ENCODE measurements at places on chromosomes 4 and X.

- no peak for DNase-seq
These were observed 106.1 kb downstream of the GALNTL6 start for GRCh38 chr4:171919314-171919713.

- no peak for DNase-seq
These were observed 1517.0 kb downstream of the ADGRL3 start for GRCh38 chr4:62717154-62717553.

GRCh38 chr4:109067508-109068235 is 234.8 kb downstream of the COL25A1 start:
- DNase-seq: peak; percentile 7

DNA sequence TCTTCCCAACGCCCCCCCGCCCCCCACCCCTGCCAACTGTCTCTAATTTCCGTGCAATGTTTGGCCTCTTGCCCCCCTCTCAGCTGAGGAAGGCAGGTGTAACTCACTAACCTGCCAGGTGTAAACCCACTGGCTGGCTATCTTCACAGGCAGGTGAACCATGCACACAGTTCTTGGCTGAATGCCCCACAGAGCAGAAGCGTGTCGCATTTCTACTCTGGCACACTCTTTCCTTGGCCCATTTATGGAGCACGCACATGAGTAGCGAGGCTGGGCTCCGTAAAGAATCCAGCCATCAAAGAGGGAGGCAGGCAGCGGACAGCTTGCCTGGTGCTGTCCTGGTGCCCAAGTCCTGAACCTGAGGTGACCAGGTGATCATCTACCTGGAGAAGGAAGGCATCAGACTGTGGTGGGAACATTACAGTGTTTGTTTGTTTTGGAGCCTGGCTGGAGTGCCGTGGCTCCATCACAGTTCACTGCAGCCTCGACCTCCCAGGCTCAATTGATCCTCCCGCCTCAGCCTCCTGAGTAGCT is 39.2 kb upstream of the CRMP1 start:
- no peak for DNase-seq

GRCh38 chrX:21167494-21167893 is 206.7 kb upstream of the CNKSR2 start:
- DNase-seq: no peak

- no peak for DNase-seq
These were observed 7.3 kb downstream of the TRIM75 start for GRCh38 chr4:165060938-165061337.

DNA sequence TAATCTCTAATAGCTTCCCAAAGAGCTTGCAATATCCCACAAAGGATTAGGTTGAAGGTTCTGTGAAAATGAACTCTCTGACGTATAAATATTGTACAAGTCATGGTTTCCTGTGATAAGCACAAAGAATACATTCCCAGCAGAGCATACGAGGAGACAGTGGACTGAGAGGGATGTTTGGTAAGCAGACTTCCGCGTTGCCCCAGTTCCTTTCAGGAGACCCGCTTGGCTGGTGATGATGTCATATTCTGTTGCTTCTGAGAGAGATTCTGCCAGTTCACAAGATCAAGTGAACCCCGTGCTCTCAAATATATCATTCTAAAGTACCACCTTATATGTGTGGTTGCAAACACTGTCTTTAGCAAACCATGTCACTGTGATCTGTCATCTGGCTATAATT is 323.9 kb upstream of the CASK start:
- peak; percentile 23 for DNase-seq

- DNase-seq: no peak
These were observed 9.0 kb downstream of the MPC1L start for GRCh38 chrX:40632199-40632598.

DNA sequence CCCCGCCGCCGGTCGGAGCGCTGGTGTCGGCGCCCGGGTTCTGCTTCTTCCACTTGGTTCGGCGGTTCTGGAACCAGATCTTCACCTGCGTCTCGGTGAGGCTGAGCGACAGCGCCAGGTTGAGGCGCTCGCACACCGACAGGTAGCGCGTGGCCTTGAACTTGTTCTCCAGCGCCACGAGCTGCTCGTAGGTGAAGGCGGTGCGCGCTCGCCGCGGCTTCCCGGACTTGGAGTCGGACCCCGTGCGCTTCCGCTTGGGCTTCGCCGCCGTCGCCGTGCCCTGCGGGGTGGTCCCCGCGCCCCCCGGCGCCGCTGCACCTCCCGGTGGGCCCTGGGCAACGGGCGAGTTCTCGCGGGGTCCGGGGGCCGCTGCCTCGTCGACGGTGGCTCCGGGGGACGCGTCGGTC is 3.1 kb downstream of the NKX1-1 start:
- no peak for DNase-seq

DNA sequence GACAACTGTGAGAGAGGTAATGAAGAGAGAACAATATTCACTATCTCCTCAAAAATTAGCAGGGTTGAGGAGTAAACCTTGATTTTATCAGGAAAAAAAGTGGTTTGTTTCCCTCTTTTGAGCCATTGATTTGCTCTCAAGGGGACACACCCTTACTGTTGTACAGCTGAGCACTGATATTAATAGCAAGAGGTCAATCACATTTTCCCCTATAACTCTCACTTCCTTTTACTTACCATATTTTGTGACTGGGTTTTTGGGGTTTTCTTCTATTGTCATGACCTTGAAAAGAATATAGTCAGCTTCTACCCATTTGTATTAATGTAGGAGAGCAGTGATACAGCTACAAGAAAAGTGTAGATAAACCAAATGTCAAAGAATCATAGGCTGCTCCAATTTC is 70.2 kb upstream of the LONRF3 start:
- DNase-seq: no peak

DNA sequence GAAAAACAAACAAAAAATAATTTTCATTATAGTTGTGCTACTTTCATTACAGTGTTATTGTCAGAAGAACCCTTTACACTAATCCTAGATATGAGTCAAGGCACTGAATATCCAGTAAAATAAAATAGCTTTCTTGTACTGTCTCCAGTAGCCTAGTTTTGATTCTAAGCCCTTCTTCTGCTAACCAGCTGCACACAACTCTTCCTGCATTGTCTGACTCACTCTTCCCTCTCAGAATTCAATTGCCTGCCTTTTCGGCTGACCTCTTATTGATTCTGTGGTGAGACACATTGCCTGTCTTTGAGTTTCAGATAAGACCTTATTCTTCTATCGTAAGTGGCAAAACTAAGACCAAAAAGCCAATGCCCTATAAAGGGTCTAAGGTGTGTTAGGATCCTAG is 26.7 kb upstream of the PCDH18 start:
- DNase-seq: no peak

- no peak for DNase-seq
These were observed 2.1 kb upstream of the CCNG2 start for GRCh38 chr4:77154761-77155499.

GRCh38 chrX:57906790-57907189 is 3.5 kb downstream of the ZXDA start:
- peak; percentile 54 for DNase-seq

- peak; percentile 24 for DNase-seq
These were observed 13.8 kb downstream of the GRXCR1 start for GRCh38 chr4:42906341-42906740.

DNA sequence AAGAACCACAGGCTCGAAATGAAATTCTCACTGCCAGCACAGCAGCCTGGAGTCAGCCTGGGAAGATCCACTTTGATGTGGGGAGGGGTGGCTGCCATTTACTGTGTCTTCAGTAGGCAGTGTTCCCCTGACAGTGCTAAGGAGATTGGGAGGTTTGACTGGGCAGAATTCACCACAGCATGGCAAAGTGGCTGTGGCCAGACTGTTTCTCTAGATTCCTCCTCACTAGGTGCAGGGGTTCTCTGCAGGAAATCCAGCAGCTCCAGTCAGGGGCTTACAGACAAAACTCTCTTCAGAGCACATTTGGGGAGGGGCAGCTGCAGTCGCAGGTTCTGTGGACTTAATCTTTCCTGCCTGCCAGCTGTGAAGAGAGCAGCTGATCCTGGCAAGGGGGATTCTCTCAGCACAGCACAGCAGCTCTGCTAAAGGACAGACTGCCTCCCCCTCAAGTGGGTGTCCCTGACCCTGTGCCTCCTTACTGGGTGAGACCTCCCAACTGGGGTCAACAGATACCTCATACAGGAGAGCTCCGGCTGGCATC is 1174.0 kb downstream of the RAPGEF2 start:
- no peak for DNase-seq

DNA sequence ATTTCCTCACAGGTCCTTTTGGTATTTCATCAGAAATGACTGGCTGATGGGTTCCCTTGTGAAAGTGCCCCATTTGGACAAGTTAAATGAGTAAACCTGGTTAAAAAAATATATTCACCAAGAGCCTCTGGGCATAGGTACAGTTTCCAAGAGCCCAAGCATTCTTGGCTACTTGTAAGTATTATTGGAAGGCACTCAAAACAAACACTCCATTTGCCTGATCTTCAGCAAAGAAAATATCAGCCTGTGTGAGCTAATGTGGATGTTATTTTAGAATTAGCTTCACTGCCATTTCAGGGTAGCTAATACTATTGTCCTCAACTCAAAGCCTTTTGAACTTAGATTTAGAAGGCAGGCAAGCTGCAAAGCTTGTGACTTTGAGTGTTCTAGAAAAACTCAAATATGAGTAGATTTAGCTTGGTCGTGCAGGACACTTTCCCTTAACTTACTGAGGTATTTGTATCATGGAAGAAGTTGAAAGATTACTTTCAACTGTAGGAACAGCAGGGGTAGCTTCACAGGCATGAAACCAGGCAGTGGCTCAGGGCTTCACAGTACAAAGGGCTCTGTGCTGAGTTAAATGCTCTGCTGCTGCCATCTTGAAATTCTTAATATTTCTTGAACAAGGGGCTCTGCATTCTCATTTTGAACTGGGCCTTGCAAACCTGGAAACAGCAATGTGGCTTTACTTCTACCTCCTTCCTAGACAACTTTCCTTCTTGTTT is 177.2 kb downstream of the AMELX start:
- DNase-seq: peak; percentile 95

GRCh38 chr4:6055436-6055835 is 37.2 kb upstream of the C4orf50 start:
- DNase-seq: no peak

GRCh38 chrX:56130031-56130430 is 102.1 kb upstream of the KLF8 start:
- DNase-seq: peak; percentile 8

GRCh38 chr4:107187091-107187490 is 151.0 kb upstream of the DKK2 start:
- no peak for DNase-seq

GRCh38 chrX:1673337-1673736 is 58.5 kb downstream of the ASMT start:
- no peak for DNase-seq

DNA sequence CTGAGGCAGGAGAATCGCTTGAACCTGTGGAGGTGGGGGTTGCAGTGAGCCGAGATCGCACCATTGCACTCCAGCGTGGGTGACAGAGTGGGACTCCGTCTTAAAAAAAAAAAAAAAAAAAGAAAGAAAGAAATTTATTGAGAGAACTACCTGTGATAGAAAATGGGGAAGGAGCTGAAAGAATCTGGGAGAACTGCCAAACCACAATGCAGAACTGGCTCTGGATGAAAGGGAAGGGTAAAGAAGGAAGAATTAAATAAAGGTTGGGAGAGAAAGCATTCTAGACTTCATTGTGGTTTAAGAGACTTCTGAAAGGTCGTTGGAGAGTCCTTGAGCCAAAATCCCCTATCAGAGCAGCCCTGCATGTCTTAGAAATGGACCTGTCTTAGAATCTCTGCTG is 567.9 kb upstream of the HTR2C start:
- no peak for DNase-seq

Data from renal cortical epithelial cell (primary cell).